ENCODE measurements at places on chromosomes 7 and 10.

DNA sequence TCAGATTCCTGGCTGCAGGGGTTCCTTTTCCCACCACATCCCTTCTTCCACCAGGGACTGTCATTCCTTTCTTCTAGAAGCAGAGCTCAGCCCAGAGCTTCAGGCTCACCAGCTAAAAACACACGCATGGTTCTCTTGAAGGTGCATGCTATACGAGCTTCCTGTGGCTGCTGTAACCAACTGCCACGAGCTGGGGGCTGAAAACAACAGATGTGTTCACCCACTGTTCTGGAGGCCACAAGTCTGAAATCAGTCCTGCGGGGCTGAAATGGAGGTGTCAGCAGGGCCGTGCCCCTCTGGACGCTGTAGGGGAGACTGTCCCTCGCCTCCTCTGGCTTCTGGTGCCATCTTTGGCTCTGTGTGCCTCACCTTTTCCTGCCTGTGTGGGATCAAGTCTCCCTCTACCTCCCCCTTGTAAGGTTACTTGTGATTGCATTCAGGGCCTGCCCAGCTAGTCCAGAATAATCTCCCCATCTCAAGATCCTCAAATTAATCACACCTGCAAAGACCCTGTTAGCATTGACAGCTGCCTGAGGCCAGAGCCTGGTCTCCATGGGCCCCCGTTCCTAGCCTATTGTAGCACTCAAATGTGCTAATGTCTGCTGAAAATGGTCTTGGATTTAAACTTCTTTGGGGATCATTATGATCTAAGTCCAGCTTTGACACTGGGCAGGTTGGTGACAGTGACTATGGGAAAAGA is 13.7 kb downstream of the RAB19 start:
- no peak for DNase-seq

GRCh38 chr7:35430547-35431153 is 176.8 kb upstream of the TBX20 start:
- DNase-seq: no peak

DNA sequence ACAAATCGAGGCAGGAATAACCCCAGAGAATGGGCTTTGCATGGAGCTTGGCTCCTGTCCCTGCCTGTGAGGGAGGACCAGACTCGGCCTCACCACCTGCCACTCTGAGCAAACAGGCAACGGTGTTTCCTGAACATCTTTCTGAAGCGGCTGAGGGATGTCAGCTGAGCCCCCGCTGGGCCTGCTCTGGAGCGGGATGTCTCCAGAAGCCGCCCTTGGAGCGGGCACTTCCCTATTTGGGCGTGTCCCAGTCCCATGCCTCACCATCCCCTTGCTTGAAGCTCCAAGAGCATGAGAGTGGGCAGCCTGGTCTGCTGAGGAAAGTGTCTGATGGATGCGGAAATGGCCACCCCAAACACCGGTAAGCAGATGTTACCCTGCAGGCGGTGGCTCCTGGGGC is 10.2 kb downstream of the ALKBH4 start:
- no peak for DNase-seq

DNA sequence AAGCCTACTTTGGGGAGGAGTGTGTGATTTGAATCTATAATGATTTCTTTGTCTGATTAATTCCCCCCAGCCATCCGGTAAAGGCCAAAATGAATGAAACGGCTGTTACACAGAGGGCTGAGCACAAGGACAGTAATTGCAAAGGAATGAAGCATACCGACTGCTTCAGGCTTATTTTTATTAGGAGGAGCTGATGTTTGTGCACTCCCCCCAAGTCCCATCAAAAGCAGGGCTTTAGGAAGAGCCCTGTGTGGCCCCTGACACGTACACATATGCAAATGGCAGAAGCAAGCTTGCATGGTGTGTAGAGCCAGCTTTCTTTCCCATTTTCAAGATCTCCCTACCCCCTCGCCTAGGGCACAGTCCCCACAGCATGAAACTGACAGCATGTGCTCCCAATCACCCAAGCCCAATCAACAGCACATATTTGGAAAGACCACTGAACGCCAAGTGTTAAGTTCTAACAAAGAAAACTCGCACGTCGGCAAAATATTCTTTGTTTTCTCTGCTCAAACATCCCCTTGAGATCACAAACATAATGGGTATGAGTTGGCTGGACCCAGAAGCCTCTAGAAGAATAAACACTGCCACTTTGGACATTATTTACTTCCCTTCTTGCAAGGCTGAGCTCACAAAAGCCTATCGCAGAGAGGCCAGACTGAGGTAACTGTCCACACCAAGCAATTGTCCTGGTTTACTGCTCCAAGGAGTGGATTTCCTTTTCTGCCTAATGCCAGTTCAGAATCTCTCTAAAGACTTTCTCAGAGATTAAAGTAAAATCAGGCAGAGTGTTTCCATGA is 143.0 kb downstream of the CUBN start:
- DNase-seq: no peak

DNA sequence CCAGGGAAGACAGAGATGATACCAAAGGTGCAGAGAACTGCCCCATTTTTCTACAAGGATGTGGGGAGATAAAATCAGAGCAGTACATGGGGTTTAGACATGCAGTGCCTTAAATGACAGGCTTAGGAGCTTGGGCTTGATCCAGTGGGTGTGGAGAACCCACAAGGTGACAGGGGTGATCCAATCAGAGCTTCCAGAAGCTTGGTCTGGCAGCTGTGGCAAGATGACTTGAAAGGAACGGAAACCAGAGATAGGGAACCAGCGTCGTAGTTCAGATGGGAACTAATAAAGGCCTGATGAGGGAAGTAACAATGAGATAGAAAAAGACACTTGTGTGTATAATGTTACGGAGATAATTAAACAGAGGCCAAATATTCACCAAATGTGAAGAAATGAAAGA is 80.7 kb downstream of the SLC37A3 start:
- no peak for DNase-seq

GRCh38 chr7:84535580-84536270 is 341.1 kb upstream of the SEMA3A start:
- no peak for DNase-seq

DNA sequence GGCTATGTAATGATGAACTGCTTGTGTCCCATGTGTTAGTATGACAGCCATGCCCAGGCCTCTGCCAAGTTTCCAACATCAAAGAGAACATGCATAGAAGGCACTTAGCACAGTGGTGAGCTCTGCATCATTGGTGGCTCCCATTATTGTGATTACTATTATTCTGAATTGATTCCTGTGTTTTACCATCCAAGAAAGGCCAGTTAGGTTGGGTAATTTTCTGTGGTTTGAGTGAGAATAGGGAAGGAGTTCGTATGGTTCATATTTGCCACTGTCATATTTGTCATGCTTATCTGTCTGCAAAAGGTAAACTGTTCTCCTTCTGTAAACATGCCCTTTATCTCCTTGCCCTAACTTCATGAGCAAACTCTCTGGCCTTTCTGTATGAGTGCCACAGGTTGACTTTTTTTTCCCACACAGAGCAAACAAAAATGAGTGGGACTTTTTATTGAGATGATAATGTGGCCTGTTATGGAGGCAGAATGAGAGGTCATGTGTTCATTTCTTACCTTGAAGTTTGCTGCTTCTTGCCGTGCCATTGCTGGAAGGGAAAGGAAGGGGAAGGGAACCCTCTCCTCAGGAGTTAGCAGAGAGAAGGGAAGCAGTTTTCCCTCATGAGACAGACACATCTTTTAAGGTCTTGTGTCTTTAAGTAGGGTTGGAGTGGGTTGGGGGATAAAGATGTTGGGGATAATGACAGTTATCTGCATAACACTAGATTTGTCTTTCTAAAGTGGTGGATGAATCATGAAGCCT is 301.9 kb downstream of the LRMDA start:
- no peak for DNase-seq

Data from stimulated activated CD8-positive, alpha-beta memory T cell treated with anti-CD3 and anti-CD28 coated beads, Interleukin-12 subunit alpha, Interleukin-12 subunit beta, amount 100 ng/mL, for 1 hour (primary cell).